ENCODE measurements at places on chromosomes 1 and 21.

DNA sequence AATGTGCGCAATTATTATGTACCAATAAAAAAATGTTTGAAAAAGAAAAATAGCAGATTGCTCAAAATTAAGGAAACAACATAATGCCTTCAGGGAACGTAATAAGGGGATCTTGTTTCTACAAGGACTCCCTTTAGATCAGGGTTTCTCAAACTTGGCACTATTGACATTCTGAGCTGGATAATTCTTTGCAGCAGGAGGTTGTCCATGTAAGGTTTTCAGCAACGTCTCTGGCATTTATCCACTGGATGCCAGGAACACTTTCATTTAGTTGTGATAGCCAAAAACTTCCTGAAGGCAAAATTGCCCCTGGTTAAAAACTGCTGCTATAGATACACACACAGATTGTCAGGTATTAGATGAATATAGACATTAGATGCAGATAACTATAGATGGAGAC is 666.7 kb upstream of the ADAMTS5 start:
- DNase-seq, result peak; percentile 26

- peak; percentile 79 for DNase-seq
These were observed 7.0 kb upstream of the HEYL start for GRCh38 chr1:39646232-39647081.

DNA sequence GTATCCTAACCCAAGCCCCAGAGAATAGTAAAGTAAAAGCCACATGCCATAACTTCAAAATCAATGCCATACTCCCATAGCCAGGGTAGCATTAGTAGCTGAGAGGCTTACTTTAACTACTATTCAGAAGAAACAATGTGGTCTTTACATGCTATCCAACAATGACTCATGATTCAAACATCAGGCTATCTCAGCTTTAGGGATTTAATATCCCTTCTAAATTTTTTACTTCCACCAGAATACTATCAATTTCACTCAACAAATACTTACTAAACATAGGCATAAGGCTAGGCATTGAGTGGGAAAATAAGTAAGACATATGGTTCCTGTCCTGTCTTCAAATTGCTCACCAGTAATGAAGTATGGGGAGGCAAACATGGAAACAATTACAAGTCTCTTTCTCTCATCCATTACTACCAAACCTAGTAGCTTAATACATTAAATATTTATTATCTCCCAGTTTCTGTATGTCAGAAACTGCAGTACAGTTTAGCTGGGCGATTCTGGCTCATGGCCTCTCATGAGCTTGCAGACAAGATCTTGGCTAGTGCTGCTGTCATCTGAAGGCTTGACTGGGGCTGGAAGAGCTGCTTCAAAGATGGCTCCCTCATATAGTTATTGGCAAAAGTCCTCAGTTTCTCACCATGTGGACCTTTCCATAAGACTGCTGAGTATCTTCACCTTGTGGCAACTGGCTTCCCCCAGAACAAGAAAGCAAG is 30.7 kb downstream of the EVI5 start:
- peak; percentile 78 for DNase-seq

DNA sequence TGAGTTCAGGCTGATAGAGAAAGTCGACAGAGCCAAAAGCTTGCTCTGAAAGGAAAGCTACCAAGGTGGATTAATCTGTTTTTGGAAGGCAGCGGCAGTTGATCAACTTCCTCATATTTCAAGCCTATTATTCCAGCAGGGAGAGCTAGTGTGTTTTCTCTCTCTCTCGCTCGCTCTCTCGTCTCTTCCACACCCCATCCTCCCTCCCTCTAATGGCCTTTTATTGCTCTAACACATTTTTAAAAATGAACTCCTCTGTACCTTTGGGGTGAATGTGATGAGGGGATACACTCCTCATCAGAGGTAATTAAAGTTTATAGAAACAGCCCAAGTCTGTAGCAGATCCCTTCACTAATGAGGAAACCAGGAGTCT is 126.4 kb downstream of the CLIC6 start:
- DNase-seq, result peak; percentile 64

- DNase-seq, result peak; percentile 84
These were observed 5.4 kb upstream of the KNCN start for GRCh38 chr1:46556822-46557221.

- DNase-seq, result peak; percentile 72
These were observed 12.8 kb downstream of the PPFIA4 start for GRCh38 chr1:203038891-203039608.

DNA sequence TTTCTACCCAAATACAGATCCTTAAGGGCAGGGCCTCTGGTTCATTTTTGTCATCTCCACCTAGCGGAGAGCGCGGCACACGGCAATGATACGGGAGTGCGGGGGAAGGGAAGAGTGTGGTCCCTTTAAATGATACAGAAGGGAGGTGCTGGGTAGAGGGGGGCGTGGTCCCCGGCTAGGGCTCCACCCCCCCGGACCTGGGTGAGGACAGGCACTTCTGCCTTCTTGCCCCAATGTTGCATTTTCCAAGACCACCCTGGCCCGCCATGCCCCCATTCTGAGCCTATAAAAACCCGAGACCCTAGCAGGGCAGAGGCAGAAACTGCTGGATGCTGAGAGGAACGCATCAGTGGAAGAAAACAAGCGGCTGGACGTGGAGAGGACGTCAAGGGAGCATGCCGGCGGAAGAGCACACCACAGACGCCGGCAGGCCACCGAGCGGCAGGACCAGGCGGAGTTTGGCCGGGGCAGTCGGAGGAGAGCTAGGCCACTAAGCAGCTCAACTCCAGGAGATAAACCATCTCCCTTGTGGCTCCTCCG is 30.0 kb downstream of the LRRC3 start:
- peak; percentile 51 for DNase-seq

DNA sequence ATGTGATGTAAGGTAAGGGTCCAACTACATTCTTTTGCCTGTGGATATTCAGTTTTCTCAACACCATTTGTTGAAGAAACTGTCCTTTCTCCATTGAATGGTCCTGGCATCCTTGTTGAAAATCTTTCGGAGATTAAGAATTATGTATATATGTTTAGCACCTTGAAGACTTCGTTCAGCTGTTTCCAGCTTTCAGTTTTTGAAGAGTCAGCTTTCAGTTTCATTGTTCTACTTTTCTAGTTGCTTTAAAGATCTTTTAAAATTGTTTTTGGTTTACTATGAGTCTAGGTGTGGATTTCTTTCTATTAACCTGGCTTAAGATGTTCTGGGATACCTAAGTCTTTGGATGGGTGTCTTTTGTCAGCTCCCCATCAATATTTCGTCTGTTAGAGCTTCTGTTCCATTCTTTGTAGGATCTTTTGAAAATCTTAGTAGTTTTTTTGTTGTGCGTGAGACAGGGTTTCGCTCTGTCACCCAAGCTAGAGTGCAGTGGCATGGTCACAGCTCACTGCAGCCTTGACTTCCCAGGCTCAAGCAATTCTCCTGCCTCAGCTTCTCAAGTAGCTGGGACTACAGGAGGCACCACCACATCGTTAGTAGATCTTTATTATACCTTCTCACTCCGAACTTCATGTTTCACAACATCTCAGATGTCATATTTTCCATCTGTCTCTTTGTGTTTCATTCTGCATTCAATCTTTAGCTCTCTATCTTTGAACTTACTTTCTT is 353.5 kb upstream of the B3GALT2 start:
- DNase-seq, result no peak

GRCh38 chr1:243213045-243213787 is 41.9 kb downstream of the CEP170 start:
- peak; percentile 78 for DNase-seq

- no peak for DNase-seq
These were observed 1.8 kb downstream of the NR1I3 start for GRCh38 chr1:161235957-161236775.

- peak; percentile 6 for DNase-seq
These were observed 42.6 kb upstream of the ADGRL2 start for GRCh38 chr1:81758181-81758580.

DNA sequence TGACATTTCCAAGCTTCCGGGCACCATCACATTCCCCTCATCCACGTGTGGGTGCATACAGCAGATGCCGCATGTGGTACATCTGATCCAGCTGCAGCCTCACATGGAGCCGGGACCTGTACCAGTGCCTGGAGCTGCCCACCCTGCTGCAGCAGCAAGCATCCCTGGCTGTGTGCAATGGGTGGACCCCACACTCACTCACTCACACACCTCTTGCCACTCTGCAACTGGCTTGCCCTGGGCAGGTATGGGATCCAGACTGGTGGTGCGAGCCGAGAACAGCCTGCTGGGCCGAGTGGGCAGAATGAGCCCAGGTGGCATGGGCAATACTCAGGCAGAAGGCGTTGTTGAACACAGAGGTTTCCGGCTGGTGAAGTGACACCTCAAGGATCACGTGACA is 75.0 kb downstream of the DPYD start:
- DNase-seq, result no peak

DNA sequence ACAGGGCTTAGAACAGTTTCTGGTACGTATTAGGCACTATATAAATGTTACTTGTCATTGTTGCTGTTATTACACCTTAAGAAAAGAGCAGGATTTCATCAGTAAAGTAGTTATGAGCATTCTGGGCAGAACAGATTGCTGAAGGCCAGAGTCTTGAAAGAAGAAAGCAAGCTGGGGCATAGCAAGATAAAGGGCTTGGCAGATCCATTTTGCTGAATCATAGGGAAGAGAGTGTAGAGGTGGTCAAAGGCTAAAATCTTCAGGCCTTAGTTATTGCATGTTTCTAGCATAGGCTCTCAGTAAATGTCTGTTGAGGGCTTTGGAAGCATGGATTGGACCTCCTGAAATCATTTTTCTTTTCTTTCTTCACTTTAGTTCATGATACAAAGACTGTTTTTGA is 67.5 kb downstream of the PLA2G4A start:
- peak; percentile 72 for DNase-seq

DNA sequence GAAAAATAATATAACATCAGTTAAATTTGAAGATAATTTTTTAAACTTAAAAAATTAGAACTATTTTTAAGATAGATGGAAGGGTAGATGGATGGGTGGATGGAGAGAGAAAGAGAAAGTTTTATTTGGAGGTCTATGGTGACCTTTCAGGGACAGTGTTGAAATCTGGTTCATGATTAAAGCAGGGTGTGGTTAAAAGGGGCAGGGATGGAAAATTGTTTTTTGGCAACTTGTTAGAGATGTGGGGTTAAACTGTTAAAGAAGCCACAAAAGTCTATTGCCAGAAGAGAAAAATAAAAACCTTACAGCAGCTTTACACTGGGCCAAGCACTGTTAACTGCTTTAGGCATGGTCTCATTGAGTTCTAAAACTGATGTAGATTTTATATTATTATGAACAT is 134.9 kb upstream of the GORAB start:
- no peak for DNase-seq

DNA sequence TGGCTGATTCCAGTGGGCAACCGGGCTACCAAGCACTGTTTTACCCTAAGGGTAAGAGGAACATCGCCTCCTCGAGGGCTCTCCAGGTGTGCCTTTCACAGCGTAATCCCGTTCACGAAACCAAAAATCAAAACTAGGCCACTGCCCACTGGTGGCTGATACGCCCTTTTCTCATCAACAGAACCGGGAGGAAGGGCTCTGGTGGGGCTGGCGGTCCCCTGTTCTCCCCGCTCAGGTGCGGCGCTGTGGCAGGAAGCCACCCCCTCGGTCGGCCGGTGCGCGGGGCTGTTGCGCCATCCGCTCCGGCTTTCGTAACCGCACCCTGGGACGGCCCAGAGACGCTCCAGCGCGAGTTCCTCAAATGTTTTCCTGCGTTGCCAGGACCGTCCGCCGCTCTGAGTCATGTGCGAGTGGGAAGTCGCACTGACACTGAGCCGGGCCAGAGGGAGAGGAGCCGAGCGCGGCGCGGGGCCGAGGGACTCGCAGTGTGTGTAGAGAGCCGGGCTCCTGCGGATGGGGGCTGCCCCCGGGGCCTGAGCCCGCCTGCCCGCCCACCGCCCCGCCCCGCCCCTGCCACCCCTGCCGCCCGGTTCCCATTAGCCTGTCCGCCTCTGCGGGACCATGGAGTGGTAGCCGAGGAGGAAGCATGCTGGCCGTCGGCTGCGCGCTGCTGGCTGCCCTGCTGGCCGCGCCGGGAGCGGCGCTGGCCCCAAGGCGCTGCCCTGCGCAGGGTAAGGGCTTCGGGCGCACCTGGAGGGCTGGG is at the start of gene IL6R:
Gene IL6R, plus strand, starts transcription at position 360 of the 763 bp plus-strand sequence. Its CDS starts 287 bp downstream, at position 647.
- peak; percentile 95 for DNase-seq

DNA sequence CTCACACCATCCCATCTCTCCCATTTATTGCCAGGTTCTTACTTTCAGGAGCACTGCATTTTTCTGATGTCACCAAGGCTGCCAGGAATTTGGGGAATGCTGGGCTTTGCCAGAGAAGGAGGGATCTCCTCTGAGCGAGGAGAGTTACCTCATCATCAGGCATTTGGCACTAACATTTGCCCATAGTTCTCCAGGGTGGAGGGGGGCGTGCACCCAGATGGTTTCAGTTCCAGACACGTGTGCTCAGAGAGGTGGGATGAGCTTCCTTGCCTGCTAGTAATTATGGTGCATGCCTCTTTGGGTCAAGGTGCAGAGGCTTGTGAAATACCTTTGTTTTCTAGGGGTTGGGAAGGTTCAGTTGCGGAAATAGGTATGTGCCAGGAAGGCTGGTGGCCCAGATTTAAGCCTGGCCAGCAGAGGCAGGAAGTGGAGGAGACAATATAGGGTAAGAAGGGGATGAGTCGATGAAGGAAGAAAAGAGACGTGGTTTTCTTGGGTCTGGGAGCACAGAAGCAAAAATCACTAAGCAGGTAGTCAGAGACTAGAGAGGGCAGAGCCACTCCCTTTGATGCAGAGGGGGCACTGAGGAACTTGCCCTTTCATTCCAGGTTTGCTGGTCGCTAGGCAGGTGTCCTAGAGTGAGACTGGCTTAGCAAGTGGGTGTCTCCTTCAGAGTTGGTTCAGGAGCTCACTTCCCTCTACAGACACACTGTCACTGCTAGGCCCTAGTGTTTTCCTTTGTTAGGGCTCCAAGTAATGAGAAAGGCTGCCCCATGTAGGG is 7.2 kb downstream of the TUFT1 start:
- peak; percentile 95 for DNase-seq

DNA sequence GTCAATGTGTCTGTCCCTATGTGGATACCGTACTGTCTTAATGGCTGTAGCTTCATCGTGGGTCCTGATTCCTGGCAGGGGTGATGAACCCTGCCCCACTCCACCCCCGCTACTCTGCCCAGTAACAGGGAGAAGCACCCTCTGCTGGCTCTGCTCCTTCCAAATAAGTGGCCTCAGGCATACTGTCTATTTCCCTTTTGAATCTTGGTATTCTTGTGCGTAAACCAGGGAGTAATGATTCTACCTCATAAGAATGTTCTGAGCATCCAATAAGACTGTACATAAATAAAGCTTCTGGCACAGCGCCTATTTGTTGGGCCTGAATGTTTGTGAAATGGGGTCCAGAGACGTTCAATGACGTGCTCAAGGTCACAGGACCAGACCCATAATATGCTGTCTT is 35.2 kb upstream of the CTPS1 start:
- peak; percentile 98 for DNase-seq

- no peak for DNase-seq
These were observed 105.3 kb downstream of the ADARB1 start for GRCh38 chr21:45179568-45180245.

DNA sequence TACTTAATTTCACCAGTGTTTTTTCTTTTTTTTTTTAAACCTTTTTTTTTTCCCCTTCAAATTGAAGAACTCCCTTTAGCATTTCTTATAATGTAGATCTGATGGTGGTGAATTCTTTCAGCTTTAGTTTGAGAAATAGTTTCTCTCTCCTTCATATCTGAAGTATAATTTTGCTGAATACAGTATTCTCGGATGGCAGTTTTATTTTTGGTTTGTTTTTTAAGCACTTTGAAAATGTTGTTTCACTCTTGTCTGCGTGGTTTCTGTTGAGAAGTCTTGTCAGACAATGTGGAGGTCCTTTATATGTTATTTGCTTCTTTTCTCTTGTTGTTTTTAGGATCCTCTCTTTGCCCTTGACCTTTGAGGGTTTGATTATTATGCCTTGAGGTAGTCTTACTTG is 135.1 kb downstream of the RPS6KC1 start:
- DNase-seq, result no peak

Data from cardiac fibroblast (primary cell).